ENCODE measurements at places on chromosomes 5 and 9.

- DNase-seq: no peak
These were observed at the start of gene NR2F1-AS1 for GRCh38 chr5:93580927-93581445. TSS of gene NR2F1-AS1 (minus strand) at chr5:93581219.

GRCh38 chr9:20684875-20685696 lies 1.0 kb downstream of the FOCAD start:
- DNase-seq: no peak

- no peak for DNase-seq
These were observed 491.6 kb downstream of the SEMA5A start for GRCh38 chr5:9054322-9054721.

DNA sequence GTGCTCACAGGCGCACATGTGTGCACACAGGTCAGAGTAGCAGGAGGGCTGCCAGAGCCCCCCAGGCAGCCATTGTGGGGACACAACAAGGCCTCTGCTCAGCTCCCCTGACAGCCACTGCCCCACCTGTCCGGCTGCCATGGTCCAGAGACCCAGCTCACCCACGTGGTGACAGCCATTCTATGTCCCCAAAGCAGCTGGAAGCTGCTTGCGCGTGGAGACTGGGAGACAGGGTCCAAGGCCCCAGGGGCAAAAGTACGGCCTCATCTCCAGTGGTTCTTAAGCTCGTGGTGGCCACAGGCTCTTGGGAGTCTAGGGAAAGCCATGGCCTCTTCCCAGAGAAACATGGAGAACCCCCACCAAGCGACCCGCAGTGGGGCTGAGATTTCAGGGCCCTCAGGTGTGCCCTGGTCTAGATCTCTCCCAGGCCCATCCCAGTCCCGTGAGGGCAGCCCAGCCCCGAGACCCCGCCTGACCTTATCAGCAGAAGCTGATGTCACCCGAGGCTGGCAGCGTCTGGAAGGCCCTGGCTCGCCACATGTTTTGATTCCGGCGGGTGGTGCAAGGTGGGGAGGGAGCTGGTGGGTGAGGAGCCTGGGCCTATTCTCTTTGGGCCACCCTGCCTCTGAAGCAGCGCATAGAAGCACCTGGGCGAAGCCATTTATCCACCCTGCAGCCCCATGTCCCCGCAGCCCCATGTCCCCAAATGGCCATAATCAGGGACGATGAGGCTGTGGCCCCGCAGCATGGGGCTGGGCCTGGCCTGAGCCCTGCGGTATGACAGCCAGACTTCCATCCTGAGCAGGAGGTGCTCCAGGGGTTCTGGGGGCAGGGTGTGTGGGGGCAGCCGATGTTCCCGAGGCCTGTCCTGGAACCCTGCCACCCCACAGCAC lies 31.7 kb downstream of the GLT6D1 start:
- DNase-seq: no peak

DNA sequence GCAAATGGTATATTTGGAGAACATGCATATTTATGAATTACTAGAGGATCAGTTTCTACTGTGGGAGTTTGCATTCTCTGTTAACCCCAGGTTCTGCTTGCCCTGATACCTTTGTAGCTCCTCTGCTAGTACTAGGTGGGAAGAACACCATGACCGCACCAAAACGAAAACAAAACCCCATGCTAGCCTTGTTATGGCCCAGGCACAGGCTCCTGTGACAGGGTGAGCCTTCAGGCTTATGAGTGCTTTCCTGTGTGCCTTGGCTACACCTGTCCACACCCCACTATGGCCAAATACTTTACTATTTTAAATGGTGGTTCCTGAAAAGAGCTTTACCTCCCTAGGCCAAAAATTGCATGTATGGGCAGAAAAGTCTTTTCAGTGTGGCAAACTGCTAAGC lies 94.8 kb downstream of the PPIC start:
- no peak for DNase-seq

- no peak for DNase-seq
These were observed 12.4 kb upstream of the AKNA start for GRCh38 chr9:114400219-114400618.

DNA sequence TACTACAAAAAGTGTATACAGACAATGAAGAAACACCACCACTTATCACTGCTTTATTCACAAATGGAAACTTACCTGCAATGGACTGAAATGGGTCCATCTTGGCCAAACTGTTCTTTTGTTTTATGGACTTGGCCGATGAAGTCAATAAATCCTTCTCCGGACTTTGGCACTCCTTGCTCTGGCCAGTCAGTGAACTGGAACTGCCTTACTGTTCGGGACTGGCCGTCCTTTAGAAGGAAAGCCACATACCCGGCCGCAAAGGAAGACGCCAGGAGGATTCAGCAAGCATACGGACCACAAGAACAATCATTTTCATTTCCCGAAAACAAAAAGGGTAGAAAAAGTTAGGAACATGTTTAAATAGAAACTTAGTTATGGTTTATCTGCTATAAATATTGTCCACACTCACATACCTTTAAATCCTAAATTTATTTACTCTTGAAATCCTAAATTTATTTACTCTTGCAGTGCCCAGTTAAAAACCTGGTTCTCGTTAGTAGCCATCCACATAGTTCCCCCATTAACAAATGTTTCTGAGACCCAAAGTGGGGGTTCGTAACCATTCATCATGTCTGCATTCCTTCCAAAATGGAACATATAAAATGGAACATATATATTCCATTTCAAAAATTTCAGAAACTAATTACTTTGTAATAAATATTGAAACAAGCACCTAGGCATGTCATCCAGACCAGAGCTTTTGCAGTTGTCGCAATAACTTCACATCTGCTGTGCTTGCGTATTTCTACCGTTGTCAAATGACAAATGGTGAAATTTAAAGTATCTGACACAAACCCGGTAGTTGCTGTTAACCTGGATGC lies 532.1 kb upstream of the DMAC1 start:
- DNase-seq: no peak

GRCh38 chr5:132008163-132008473 lies 3.3 kb downstream of the ACSL6 start:
- DNase-seq: no peak

DNA sequence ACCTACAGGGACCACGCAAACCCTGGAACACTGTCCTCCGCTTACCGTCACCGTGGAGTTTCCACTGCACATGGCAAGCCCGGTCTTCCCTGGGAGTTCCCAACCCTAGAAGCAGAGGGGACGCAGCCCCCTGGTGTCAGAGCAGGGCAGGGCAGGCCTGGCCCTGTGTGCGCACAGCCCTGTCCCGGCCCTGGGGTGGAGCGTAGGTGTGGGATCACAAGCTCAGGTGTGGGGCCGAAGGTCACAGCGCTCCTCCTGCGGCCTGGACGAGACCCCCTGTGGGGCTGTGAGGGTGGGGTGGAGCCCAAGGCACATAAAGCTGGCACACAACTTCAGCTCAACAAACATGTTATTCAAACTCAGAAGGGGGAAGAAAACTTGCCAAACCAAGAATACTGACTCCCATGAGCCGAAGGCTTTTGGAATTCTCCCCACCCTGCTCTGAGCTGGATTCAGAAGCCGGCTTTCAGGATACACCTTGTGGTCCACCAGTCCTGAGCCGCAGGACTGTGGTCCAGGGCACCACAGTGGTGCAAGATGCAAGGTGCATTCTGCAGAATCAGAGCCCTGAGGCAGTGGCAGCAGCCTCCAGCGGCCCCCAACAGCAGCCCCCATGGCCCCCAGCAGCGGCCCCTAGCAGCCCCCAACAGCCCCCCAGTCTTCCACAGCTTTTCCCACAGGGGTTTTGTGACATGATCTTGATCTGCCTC lies 11.8 kb upstream of the EXOC3 start:
- DNase-seq: no peak

- no peak for DNase-seq
These were observed 32.4 kb downstream of the NNT start for GRCh38 chr5:43635374-43635773.

DNA sequence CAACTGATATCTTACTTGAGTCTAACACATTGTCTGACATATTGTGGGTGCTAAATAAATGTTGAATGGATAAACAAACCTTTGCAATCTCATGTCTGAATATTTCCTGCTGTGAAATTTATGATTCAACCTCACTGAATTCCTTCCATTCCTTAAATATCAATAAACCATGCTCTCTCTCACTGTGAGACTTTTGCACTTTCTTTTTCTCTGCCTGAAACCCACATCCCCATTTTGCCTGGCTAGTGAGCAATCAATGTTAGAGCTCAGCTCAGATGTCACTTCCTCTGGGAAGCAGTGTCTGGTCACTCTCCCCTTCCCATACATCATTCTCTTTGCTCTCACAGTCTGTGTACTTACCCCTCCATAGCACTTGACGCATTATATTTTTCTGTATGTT lies 383.7 kb upstream of the TRPC7 start:
- DNase-seq: no peak

DNA sequence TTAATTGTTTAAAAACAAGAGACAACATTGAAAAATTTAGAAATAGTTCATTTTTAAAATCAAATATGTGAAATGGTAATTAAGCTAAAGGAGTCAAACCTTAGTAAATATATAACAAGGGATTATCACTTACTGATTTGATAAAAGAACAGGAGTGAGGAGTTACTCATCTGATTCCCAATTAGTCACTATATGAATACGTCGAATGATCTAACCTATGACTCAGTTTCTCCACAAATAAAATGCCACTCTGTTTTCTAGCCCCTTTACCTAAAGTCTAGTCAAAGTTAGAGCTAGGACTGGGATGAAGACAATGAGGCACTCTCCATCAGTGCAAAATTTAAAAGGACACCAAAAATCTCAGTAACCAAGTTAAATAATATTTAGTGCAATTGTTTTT lies 70.4 kb upstream of the RASEF start:
- DNase-seq: no peak

All from cortex of kidney (tissue), 1 donor.